ENCODE measurements at places on chromosomes 4 and X. TPM values are rescaled to one million over a fixed set of nuclear protein-coding genes. Genes with fewer than 3 reads are reported as not detected.

The LONRF3 gene
- 0.71 TPM for total RNA-seq

- no peak for DNase-seq
Measured at GRCh38 chr4:57214654-57215411, 104.6 kb upstream of the IGFBP7 start.

The MORC4 gene
- total RNA-seq, result 4.7 TPM

- DNase-seq, result no peak
Measured at GRCh38 chr4:8515316-8516060, 64.7 kb upstream of the GPR78 start.

DNA sequence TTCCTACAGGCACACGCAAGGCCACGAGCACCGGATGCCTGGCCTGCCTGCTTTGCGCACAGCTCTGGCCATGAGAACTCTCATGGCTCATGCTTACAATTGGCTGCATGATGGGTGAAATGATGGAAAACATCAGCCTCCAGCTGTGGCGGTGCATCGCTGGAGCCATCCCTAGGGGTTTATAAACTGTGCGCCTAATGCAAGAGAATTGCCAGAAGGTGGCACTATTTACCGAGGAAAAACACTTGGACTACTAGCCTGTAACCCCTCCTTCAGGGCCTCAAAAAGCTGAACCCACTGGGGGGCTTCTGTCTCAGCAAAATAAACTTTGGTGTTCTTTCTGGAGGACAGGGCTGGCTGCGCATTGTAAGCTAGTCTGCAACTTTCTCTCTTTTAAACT lies 51.9 kb downstream of the PHKA2 start:
- no peak for DNase-seq

- no peak for DNase-seq
Measured at GRCh38 chr4:138300616-138301015, 58.5 kb upstream of the SLC7A11 start.

- no peak for DNase-seq
Measured at GRCh38 chr4:107006218-107006617, 29.9 kb downstream of the DKK2 start.

The VEGFC gene
- not detected for total RNA-seq

The HSFX2 gene
- total RNA-seq, result not detected

- no peak for DNase-seq
Measured at GRCh38 chrX:52983321-52984000, 25.1 kb upstream of the FAM156A start.

The C4orf36 gene
- total RNA-seq, result not detected

DNA sequence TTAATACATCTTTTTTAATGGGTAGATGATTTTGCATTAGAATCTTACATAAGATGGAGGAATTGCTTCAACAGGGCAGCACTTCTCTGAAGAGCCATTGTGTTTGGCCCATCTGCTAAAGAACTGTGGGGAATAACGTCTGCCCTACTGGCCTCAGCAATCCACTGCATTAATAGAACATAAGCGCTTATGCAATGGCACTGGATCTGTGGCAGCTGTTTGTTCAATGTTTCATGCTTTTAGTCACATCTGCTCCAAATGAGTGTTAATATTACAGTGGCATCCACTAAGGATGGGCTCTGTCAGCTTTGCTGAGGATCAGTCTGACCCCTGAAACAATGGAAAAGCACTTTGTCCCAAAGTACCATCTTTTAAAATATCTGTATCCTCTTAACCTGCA lies 279.0 kb upstream of the GK2 start:
- DNase-seq, result no peak

The MAGEA6 gene
- not detected for total RNA-seq

The BEND2 gene
- not detected for total RNA-seq

- no peak for DNase-seq
Measured at GRCh38 chr4:129146639-129147038, 50.7 kb downstream of the C4orf33 start.

DNA sequence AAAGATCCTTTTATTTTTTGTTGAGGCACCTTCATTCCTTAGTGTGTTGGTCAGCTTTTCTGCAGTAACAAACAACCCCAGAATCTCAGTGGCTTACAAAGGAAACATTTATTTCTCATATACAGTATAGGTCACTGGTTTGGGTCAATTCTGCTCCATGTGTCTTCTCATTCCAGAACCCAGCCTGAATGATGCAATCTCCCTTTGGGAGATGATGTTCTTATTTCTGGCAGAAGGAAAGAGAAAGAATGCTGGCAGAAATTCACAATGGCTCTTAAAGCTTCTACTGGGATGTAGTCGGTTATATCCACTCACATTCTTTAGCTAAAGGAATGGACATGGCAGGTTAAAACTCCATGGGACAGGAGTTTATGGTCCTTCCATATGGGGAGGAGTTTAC lies 42.3 kb downstream of the IDS start:
- DNase-seq, result no peak

DNA sequence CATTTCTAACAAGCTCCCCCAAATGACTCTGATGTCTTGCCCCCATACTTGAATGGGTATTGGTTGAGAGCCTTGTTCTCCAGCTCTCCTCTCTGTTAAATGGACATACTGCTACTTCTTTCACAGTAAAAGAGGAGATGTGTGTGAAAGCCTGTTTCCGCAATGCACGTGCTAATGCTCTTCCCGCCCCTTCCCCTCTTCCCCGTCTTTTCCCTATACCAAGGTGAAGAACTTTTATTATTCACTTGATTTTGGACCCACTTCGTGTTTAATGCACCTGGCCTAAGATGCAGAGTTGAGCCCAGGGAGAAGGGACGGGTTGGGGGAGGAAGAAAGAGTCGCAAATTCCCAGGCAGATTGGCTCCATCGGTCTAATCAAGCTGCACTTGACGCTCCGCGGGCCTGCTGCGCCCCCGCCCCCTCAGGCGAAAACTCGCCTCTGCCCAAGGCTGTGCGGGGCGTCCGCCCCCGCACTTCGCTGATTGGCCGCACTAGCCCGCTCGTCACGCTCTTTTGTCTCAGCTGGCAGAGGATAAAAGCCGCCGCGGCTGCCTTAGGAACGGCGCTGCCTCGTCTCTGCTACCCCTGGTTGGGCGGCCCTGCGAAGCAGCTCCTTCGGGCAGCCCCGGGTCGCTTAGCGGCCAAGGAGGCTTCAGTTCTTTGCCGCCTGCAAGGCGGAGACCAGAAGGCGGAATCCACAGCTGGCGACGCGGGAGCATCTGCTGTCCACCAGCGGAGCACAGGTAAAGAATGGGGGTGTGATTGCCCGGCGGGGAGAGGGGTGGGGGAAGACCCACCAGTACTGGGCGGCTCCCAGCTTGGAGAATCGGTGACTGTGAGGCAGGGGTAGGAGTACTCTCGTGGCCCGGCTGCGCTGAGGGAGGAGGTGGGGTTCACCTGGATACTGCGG lies at the start of gene ZCCHC12:
Gene ZCCHC12, plus strand, starts transcription at position 562 of the 910 bp plus-strand sequence. CDS start 1,421 bp downstream, outside the sequence.
- DNase-seq, result no peak

- no peak for DNase-seq
Measured at GRCh38 chr4:162684998-162685397, 481.7 kb downstream of the NAF1 start.

The CLGN gene
- total RNA-seq, result not detected

DNA sequence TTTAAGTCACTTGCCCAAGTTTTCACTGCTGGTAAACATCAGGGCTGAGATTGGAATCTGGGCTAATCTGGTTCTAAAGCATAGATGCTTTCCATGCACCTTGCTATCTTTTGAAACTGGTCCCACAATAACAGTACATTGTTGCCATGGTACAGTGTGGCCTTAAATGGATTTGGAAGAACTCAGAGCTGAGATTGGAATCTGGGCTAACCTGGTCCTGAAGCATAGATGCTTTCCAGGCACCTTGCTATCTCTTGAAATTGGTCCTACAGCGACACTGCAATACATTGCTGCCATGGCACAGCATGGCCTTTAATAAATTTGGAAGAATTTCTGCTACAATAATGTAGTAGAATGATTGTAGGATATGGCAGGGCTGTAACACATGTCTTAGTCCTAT lies 28.6 kb downstream of the DAPP1 start:
- DNase-seq, result no peak

The DRP2 gene
- 0.39 TPM for total RNA-seq

The RTL5 gene
- 0.29 TPM for total RNA-seq

DNA sequence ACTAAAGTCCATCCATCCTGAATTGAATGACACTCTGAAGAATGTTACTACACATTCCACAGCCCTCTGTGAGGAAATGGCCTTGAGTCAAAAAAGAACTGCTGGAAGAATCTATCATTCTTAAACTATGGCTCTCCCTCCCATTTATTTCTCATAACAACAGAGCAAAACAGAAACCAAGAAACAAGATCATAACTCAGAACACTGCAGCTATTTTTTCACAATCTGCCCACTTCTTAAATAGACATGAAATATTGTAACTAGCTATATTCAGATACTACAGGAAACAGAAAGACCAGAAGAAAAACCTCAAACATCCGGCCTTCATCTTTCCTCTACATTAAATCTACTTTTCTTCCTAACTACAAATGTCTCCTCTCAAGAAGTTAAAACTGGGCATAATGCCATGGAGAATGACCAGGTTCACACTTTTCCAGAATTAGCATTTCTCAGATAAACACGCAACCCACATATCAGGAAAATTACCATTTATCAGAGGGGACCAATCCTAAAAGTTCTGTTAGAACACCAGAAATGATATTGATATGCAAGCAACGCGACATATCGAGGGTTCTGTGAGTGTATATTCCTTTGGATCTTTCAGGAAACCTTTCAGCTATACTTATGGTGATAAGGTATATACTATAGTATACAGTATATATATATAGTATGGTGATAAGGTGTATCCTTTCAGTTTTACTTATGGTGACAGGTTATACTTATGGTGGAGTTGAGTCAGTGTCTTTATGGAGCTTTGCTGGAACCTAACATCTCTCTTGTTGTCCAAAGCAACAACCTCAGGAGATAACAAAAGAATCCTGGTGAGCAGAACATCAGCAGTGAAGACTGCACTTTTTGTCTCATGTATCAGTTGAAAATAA lies 60.4 kb upstream of the IRF2 start:
- DNase-seq, result no peak

The USP17L18 gene
- total RNA-seq, result not detected

DNA sequence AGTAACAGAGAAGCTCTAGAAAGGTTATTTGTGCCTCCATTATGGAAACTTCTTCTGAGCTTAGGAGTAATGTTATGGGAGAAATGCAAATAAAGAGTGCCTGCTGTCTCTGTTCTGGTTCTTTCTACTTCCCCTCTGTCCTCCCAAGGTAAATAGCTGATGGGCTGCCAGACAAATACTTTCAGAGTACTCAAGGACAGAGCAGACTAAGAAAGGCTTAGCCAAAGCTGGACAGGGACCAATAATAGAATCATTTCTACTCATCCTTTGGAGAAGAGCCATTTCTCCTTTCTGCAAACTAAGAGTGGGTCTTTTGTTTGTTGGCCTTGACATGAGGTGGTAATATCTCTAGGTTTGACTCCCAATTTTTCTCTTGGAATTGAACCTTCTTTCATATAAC lies 136.1 kb downstream of the MID1IP1 start:
- no peak for DNase-seq

GRCh38 chr4:156146571-156146970 lies 192.9 kb upstream of the CTSO start:
- no peak for DNase-seq

GRCh38 chr4:73311428-73311827 lies 52.8 kb upstream of the ANKRD17 start:
- DNase-seq, result no peak

DNA sequence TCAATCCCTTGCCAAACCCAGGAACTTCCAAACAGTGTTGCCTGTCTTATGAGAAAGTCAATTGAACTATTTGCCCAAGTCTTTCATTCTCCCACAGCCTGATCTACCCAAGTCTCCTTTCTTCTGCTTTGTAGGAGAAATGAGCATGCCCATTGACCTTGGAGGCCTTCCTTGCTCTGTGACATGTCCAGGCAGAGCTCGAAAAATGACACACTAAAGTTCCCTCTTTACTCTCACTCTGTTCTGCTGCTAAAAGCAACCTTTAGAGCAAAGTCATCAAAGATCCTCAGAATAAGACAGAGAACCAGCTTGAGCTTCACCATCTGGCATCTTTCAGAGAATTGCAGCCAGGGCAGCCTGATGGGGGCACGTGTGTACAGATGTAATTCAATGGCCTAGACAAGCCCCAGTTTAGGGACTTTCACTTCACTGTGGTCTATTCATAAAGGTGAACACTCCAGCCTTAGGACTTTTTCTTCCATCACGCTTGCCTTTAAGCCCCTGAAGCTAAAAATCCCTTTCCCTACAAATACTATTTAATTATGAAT lies 136.4 kb downstream of the AMELX start:
- DNase-seq, result no peak

GRCh38 chrX:48664156-48664555 lies 19.4 kb upstream of the WAS start:
- no peak for DNase-seq

The CFAP99 gene
- total RNA-seq, result not detected

GRCh38 chr4:38230121-38230801 lies 270.1 kb downstream of the PTTG2 start:
- DNase-seq, result no peak

The ABLIM2 gene
- 0.36 TPM for total RNA-seq

The CTAG2 gene
- not detected for total RNA-seq

GRCh38 chr4:76213415-76214176 lies at the start of gene SCARB2:
Gene SCARB2 (minus strand): TSS chr4:76213824. CDS start chr4:76213543, 281 bp downstream.
- peak; percentile 72 for DNase-seq

DNA sequence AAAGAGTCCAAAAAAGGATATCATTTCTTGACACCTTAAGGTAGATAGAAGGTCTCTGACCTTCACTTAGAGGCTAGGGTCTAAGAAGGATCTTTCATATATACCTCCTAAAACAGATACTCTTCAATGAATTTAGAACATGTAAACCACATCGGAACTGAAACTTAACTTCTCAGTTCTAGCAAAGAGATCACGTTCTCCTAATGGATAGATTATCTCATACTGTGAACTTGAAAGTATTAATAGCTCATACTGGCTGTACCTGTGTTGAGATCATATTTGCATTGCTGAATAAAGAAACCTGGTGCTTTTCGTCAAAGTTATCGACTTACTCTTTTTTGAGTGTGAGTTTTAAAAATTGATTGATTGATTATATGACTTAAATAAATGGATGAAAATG lies 353.8 kb downstream of the EPHA5 start:
- DNase-seq, result no peak

GRCh38 chr4:89056953-89057398 lies at the start of gene FAM13A:
Gene FAM13A (minus strand): TSS chr4:89057185. CDS start chr4:89056964, 221 bp downstream.
- DNase-seq, result no peak

The DOK7 gene
- total RNA-seq, result not detected

The ADH1A gene
- total RNA-seq, result not detected

The POU4F2 gene
- not detected for total RNA-seq

DNA sequence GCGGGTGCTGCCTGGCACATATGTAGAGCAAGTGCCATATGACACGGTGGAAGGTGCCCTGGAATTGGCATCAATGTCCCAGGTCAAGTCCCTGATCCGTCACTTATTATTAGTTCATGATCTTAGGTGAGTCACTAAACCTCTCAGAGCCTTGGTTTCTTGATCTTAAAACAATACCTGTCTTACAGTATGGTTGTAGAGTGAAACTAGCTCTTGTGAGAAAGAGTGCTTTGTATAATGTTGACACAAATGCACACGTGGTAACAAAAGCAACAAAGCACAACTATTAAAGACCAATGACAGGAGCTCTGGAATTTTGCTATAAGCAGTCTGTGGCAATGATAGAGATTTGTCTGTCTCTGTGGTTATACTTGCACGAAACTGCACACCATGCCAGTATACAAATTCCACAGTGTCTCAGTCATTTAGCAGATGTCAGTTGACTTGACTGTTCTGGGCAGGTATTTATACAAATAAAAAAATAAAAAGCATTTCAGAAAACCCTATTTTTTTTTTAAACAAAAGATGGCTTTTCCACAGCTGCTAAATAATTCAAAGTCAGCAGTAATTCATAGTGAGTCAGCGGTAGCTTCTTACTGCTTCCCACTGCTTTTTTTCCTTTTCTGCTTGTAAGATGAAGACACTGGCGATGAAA lies 19.7 kb upstream of the ACSL1 start:
- no peak for DNase-seq
